NCI-H524 (cell line): ENCODE measurements at places on chromosomes 12 and 14.

GRCh38 chr12:104494137-104494792 is 37.5 kb downstream of the CHST11 start:
- DNase-seq = no peak

GRCh38 chr12:3139760-3140159 is 62.6 kb downstream of the TSPAN9 start:
- no peak for DNase-seq

- no peak for DNase-seq
These were observed 9.2 kb downstream of the NOS1 start for GRCh38 chr12:117352206-117352605.

DNA sequence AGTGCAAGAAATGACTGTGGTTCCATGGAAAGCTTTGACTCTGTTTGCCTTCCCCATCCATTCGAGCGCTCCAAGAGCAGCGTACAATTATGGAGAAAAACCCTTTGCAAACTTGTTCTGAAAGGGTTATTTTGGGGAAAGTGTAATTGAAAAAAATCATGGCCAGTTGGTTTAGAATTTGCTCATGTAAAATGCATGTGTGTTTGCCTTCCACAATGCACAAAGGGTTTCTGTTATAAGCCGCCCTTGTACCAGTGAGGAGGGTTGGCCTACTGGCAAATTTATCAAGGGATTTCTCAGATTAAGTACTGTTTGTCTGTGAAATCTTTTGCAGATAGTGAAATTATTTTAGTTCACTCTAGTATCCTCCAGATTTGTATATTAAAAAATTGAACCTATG is 62.7 kb upstream of the PELI2 start:
- DNase-seq = no peak

GRCh38 chr12:9706086-9706685 is 26.7 kb downstream of the CLECL1 start:
- DNase-seq = no peak

GRCh38 chr12:80352474-80352873 is 91.6 kb upstream of the PTPRQ start:
- no peak for DNase-seq

DNA sequence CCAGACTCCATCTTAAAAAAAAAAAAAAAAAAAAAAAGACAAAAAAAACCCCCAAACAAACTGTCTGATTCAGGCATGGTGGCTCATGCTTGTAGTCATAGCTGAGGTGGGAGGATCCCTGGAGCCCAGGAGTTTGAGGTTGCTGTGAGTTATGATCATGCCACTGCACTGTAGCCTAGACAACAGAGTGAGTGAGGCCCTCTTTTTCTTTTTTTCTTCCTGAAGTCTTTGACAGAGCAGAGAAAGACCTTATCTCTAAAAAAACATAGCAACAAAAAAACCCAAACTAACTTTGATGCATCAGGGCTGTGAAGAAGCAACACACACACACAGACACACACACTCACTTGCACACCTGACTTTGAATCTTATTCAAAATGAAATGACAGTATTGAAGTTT is 7.7 kb upstream of the AMN1 start:
- DNase-seq = no peak

DNA sequence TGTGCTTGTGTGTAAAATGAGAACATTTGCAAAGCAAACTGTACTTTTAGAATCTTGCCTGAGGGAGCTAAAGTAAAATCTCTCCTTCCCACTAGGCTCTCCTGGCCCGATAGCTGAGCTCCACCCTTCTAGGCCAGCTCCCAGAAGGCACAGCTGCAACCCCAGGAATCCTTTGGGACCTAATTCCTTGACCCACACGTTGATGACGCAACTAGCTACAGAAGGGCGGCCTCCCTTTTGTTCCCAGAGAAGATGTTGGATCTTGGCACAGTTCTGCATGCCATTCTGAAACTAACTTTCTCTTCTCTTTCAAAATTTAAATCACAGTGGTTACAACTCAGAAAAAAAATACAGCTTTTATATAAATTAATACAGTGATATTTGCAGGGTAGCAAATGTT is 268.1 kb downstream of the EGLN3 start:
- DNase-seq = no peak

DNA sequence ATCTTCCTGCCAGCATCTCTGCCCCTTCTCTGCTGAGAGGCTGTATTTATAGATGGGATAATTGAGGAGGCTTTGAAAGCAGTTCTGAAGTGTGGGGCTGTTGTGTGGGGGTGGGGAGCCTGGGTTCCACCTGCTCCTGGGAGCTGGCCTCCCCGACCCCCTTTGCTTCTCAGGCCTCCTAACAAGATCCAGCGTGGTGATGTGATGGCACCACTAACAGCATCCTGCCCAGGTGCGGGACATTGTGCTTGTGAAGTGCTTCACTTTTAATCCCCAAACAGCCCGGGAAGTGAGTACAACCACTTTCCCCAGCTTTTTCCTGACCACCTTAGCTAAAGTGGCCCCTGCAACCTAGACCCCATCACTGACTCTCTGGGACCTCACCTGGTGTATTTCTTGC is 95.1 kb upstream of the NRXN3 start:
- no peak for DNase-seq

DNA sequence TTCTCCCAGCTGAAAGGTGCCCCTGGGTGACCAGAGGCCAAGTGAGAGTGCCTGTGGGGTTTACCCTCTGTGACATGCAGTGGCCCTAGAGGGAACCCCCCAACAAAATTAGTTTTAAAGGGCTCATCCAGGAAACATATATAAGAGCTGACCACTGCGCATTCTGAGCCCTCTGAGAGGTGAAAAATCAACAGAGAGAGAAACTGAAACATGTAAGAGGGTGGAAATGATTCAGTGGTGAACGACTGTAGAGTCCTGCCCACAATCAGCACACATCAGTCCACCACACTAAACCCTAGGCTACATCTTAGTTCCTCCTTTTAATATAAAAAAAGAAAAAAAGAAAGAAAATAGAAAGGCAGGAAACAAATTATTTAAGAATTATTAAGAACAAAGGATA is 21.0 kb upstream of the ACSM4 start:
- no peak for DNase-seq

- DNase-seq = no peak
These were observed 220.3 kb downstream of the KIF26A start for GRCh38 chr14:104358528-104359300.

- DNase-seq = no peak
These were observed 544 bp upstream of the TDP1 start for GRCh38 chr14:89955022-89955744.

- DNase-seq = no peak
These were observed 97.8 kb downstream of the SLC6A15 start for GRCh38 chr12:84814664-84815245.

- no peak for DNase-seq
These were observed 205.2 kb downstream of the PAX9 start for GRCh38 chr14:36866867-36867266.

- no peak for DNase-seq
These were observed 80.8 kb upstream of the REP15 start for GRCh38 chr12:27615331-27615891.

- DNase-seq = no peak
These were observed 2.1 kb upstream of the SLC2A13 start for GRCh38 chr12:40107803-40108620.

GRCh38 chr12:38934078-38934584 is 28.7 kb upstream of the CPNE8 start:
- DNase-seq = no peak

GRCh38 chr12:14577344-14577743 is 9.7 kb upstream of the PLBD1 start:
- DNase-seq = no peak
